ENCODE measurements at places on chromosomes 13 and 19. TPM values are rescaled to one million over a fixed set of nuclear protein-coding genes. Genes with fewer than 3 reads are reported as not detected.

The ZNF419 gene
- 11.6 TPM for total RNA-seq

GRCh38 chr19:48249502-48250014 is 6.2 kb downstream of the CARD8 start:
- no peak for DNase-seq

GRCh38 chr19:17406046-17406886 is 836 bp upstream of the BST2 start:
- DNase-seq, result no peak

The TDRD12 gene
- total RNA-seq, result not detected

GRCh38 chr19:34393629-34394028 is 10.6 kb upstream of the PDCD2L start:
- DNase-seq, result no peak

The FGF14 gene
- 0.14 TPM for total RNA-seq

DNA sequence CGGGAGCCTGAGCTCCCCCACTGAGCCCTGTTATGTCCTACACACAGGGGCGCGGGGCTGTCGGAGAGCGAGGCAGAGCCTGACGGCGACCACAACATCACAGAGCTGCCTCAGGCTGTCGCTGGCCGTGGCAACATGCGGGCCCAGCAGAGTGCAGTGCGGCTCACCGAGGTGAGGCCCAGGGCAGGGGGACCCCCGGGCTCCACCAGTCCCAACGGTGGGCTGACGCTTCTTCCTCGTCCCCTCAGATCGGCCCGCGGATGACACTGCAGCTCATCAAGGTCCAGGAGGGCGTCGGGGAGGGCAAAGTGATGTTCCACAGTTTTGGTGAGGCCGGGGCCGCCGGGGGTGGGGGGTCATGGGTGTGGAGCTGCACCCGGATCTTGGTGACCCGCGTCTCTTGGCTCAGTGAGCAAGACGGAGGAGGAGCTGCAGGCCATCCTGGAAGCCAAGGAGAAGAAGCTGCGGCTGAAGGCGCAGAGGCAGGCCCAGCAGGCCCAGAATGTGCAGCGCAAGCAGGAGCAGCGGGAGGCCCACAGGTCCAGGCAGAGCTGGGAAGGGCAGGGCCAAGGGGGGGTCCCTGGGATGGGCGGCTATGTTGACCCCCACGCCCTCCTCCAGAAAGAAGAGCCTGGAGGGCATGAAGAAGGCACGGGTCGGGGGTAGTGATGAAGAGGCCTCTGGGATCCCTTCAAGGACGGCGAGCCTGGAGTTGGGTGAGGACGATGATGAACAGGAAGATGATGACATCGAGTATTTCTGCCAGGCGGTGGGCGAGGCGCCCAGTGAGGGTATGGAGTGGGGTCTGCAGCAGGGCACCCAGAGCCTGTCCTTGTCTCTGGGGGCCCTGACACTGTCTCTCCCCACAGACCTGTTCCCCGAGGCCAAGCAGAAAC is 1.2 kb upstream of the P2RY11 start:
- no peak for DNase-seq

DNA sequence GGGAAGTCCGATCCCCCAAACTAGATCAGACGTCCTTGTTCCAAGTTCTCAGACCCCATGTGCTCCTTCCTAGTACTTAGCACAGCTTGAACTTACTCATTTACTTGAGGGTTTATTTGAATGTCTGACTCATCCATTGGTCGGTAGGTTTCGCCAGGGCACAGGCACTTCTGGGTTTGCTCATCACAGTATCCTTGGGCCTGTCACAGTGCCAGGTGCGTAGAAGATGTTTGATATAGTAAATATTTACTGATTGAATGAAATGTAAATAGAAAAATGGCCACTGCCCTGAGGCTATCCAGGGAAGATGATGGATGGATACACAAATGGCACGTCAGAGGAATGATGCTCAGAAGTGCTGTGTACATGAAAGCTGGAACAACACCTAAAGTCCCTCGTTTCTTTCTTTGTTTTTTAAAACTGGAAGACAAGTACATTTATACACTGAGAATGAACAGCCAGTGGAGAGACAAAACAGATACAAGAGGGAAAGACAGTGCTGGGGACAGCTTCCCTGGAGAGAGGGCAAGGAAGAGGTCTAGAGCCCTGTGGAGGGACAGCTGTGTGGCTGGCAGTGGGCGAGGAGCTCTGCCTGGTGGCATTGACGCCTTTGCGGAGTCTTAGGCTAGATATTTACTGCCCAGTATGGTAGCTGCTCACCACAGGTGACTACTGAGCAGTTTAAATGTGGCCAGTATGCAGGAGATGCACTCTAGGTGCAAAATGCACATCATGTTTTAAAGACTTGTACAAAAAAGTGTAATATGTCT is 31.2 kb upstream of the KL start:
- DNase-seq, result no peak

The SRRM5 gene
- total RNA-seq, result 0.56 TPM

DNA sequence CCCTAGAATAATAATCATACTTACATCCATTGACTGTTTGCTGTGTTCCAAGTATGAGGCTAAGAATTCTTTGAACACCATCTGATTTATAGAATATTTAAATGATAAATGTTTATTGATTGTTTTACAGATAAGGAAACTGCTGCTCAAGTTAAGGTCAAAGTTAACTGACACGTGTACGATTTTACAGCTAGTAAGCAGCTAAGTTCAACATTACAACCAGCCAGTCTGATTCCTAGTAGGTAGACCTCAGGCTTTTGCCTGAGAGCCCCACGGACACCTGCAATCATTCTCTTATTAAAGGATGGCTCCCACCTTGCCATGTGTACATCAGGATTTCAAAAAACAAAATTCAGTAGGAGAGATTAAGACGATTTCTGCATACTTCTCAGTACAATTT is 141.9 kb downstream of the SPRY2 start:
- DNase-seq, result no peak

GRCh38 chr13:41467425-41467945 is 10.1 kb downstream of the RGCC start:
- DNase-seq, result no peak
